ENCODE measurements at places on chromosomes 2 and 18. TPM values are rescaled to one million over a fixed set of nuclear protein-coding genes. Genes with fewer than 3 reads are reported as not detected.

ADI1 gene
- total RNA-seq = 97.7 TPM

DNA sequence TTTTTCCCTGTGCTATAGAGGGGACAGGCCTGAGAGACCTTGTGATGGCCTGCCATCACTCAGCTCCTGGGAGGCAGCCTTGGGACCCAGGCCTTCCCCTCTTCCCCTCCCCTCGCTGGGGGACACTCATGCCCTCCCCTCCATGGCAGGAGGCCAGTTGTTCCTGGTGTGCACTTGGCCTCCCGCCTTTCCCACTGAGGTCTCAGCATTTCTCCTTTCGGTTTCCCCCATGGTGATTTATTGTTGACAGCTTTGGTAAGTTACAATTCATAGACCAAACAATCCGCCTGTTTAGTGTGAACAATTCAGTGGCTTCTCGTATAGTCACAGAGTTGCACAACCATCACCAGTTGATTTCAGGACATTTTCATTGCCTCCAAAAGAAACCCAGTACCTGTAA is 10.2 kb upstream of the CNDP1 start:
- DNase-seq = no peak

DNA sequence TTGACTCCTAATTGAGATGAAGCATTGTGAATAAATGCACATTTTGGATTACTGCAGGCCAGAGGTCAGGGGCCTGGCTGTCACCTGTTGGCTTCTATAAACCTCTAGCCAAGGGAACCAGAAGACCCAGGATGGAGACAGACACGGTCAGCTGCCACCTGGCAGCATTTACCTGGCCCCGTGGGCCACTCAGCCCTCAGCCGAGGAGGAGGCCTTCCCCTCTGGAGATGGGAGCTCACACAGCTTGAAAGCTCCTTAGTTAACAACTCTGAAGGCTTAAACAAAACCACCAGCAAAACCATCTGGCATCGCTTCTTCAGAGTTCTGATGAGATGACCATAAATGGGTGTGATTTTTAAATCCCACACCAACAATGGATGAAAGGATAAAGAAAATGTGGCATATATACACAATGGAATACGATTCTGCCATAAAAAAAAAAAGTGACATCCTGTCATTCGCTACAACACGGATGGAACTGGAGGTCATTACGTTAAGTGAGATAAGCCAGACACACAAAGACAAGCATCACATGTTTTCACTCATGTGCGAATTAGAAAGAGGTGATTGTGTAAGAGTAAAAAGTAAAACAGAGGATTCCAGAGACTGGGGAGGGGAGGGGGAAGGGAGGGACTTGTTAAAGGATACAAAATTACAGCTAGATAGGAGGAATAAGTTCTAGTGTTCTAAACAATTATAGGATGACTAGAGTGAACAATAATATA is 218.4 kb downstream of the TMEM163 start:
- peak; percentile 23 for DNase-seq

DNA sequence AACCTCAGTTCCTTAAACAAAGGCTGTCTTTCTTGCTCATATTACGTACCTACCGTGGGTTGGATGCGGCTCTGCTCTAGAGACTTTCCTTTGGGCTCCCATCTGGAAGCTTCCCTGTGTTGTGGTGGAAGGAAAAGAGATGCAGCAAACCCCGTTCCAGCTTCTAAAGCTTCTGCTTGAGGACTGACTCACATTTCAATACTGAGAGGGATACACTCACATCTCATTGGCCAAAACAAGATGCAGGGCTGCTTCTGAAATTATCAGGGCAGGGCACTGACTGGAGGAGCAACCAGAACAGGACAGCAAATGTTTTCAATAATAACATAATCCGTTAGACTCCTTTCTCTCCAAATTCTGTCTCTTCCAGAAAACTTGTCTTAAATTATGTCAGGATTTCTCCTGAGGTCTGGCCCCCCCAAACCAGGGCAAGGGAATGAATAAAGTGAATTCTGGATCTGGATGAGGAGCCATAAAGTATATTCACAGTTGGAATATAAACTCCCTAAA is 4.5 kb upstream of the MYO5B start:
- no peak for DNase-seq
